ENCODE measurements at places on chromosomes 7 and 10.

DNA sequence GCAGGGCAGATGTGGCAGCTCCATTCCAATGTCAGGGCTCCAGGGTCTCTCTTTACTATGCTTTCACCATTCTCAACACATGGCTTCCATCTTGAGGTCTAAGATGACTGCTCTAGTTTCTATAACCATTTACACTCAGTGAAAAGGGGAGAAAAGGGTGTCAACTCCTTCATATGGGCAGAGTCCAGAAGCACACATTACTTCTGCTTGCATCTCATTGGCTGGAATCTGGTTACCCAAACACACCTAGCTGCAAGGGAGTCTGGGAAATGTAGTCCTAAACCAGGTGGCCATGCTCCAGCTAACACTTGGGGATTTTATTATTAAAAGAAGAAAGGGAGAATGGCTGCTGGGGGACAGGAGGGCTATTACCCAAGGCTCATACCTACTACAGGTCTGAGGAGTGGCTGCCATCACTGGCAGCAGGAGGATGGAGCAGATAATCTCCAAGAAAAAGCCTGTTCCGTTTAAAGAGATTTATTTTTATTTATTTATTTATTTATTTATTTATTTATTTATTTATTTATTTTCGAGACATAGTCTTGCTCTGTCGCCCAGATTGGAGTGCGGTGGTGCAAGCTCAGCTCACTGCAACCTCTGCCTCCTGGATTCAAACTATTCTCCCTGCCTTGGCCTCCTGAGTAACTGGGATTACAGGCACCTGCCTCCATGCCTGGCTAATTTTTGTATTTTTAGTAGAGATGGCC lies 29.1 kb upstream of the LBX1 start:
- no peak for DNase-seq

DNA sequence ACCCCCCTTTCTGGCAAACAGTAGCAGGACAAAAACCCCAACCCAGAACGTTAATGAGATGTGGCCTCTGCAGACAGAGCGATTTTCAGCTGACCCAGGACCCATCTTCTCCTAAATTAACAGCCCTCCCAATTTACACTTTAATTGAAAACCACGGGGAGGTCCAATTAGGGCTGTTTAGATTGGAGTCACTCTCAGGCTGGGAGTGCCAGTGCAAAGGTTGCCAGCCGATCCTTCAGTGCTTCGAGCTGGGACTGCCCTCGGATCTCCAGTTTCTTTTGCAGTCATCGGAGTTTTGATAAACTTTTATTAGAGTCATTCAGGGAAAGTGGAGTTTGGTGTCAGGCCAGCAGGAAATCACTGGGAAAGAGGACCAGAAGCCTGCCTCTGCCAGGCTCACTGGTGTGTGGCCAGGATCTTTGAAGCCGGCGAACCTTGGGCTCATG lies 108.0 kb downstream of the DOCK1 start:
- no peak for DNase-seq

GRCh38 chr10:64732372-64732957 lies 1211.3 kb downstream of the REEP3 start:
- DNase-seq: no peak

- no peak for DNase-seq
These were observed 57.6 kb downstream of the CFAP46 start for GRCh38 chr10:132884691-132885271.

DNA sequence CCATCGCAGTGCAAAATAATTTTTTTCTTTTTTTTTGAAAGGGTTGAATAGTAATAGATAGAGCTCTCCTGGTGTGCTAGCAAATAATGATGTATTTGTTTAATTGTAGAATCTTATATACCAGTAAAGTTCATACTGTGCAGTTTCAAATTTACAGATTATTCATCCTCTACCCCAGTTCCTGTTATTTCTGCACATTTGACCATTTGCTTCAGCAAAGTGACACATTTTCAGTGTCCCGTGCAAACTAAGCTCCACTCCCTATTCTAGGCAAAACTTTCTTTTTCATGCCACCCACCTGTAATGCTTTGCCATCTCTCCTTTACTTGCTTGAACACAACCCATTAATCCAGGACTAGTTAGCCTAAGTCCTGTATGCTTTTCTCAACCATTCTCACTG lies 43.0 kb downstream of the SHOC2 start:
- no peak for DNase-seq

DNA sequence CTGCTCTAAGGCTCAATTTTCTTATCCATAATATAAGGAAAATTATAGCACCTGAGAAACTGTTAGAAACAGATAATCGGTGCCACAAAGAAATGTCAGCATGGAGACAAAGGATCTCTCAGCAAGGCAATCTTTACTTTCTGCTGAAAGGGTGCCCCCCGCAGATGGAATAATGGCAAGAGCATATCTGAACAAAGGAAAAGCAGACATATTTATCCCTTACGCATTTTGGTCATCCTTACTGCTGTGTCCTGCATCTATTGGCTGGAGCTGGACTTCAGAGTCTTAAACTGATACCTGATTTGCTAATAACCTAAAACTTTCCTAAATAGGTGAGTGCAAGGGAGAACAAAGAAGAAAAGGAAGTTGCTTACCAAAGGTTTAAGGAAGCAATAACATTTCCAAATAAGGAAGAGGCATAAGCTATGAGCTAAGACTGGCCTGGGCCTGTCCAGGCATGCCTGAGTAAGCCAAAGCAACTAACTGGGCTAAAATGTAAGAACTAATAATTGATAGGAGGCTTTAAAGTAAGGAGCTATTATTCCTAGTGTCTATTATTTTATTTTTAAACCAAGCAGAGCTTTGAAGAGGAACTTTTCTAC lies 39.6 kb upstream of the ELMO1 start:
- DNase-seq: no peak
